ENCODE measurements at places on chromosomes 16 and 17.

DNA sequence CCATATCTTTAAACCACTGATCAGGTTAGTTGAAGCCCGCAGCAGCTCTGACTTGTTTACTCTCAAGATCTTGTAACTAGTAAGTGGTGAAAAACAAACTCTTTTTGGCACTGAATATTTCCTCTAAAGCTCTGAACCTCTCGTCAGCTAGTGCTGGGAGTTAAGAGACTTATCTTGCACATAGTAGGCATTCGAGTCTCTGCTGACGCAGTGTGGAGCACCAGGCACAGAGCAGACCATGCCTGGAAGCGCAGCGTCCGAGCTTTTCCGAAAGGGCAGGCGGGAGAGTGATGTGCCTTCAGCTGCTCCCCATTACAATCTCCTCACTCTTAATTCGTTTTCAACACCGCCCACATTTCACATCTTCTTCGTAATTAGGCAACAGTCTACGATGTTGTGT, 63.0 kb downstream of the SMG6 start:
- no peak for DNase-seq

- no peak for DNase-seq
Observed at GRCh38 chr16:75798714-75799113, 72.4 kb upstream of the CPHXL start.

- DNase-seq = no peak
Observed at GRCh38 chr17:33421933-33422332, 128.8 kb upstream of the ASIC2 start.

DNA sequence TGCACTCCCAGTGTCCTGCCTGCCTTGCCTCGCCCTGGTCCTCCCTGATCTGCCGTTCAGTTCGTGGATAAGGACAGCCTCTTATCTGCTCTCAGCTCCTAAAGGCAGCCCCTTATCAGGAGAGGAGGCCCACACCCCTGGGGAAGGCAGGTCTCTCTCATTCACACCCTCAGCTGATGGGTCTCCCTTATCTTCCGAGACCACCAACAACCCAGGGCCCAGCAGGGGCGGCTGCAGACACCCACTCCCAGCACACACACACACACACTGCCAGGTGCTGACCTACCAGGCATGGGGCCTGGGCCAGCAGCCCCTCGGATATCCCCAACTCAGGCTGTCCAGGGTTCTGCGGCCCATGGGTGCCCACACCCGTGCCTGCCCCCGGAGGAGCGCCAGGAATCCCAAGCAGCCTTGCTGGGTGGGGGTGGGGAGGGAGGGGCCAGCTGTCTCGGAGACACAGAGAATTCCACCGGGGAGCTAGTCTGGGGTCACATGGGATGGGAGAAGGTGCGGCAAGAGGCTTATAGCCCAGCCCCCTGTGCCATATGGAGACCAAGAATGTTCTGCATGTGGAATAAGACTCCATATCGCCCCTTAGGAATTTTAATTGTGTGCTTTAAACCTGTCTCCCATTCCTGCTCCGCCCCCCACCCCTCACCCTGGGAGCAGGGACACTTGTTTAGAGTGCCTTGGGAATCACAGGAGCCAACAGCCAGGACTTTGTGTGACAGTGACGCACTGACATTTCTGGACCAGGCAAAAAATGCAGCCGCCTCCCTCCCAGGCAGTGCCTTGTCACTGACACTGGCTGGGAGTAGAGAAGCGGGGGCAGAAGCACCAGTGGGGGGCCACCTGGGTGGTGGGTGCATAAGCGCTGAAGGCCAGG, 41.9 kb upstream of the EMP2 start:
- no peak for DNase-seq

DNA sequence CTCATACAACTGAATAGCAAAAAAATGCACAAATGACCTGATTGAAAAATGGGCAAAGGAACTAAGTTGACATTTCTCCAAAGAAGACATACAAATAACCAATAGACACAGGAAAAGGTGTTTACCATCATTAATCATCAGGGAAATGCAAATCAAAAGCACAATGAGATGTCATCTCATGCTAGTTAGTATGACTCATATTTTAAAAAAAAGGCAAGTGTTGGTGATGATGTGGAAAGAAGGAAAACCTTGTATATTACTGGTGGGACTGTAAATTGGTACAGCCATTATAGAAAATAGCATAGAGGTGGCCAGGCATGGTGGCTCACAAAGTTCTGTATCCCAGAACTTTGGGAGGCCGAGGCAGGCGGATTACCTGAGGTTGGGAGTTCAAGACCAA, 232.5 kb upstream of the ZFHX3 start:
- peak; percentile 60 for DNase-seq

DNA sequence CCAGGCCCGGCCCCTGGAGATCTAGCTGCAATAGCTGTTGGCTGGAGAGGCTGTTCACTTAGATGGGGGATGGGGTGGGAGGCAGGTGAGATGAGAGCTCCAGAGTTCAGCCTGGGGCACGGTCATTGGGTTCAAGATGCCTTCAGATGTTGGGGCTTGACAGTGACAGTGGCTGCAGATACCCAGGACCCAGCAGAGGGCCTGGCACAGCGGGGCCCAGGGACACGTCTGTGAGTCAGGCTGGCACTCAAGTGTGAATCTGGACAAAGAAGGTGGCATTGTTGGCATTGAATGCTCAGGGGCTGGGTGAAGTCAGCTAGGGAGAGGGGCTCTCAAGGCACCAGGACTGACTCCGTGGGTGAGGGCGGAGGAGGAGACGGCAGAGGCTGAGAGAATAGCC, 328.1 kb downstream of the SEC14L1 start:
- no peak for DNase-seq

- DNase-seq = no peak
Observed at GRCh38 chr16:3007059-3007956, 5.4 kb upstream of the CLDN9 start.
